Activated gamma-delta T cell (primary cell): ENCODE measurements at places on chromosomes 6 and 20.

GRCh38 chr6:148704400-148705246 lies 42.2 kb upstream of the UST start:
- no peak for DNase-seq

DNA sequence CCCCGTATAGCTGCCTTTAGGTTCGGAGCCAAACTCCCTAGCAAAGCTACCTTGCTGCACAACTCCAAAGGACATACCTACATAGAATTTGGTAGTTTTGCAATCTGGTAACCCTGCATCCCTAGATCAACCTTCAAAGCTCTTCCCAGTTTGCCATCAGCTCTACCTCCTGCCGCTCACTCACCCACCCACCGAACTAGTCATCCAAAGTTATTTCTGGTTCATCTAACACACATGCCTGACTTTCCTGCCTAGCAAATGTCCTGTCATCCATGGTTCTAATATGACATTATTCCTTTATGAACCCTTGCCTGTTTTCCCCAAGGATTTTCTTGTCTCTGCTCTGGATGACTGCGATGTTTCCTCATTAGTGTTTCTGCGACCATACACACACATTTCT lies 21.6 kb downstream of the SPAG4 start:
- DNase-seq, result no peak

- no peak for DNase-seq
Observed at GRCh38 chr20:48416002-48416401, 411.8 kb downstream of the PREX1 start.

DNA sequence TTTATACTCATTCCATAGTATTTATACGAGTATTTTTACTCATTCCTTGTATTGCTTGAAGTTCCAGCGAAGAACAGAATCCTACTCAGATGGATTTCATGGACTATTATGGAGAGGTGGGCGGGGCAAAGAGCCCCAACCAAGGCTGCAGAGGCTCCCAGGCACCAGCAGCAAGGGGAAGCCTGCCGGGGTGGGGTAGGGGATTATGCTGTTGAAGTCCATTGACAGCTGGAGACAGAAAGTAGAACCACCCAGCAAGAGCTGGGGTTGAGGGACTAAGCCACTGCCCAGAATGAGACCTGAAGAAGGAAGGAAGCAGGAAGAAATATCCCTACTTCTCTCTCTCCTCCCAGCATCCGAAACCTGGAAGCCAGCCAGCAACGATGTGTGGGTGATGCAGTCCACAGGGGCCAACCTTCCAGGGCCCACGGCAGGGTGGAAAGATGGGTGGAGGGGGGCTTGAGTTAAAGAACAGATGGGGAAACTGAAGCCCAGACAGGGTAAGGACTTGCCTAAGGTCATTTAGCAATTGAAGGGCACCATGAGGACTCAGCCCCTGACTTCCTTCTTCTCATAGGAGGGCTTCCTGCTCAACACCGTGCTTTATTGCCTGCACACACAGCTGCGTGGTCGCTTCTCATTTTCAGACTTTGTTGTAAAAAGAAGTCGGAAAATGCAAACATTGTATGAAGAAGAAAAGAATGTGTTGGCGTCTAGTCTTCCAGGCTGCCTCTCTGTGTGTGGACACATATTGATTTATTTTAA lies 18.3 kb upstream of the GTSF1L start:
- no peak for DNase-seq

DNA sequence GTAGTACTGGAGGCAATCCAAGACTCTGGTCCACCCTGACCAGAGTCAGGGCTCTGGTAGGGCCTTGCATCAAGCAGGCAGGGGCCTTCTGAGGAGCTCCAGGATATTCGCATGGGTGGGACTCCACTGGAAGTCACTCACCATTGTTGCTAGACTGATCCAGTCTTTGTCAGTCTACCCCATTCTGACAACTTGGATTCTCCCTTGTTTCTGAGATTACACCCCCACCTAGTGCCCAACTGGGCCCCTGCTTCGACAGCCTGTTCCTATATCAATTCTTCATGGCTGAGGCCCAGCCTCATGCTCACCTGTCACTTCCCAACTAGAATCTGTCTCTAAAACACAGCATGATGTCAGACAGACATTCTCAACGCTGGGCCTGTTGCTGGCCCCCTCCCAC lies 5.2 kb downstream of the SLC35D3 start:
- DNase-seq, result no peak

DNA sequence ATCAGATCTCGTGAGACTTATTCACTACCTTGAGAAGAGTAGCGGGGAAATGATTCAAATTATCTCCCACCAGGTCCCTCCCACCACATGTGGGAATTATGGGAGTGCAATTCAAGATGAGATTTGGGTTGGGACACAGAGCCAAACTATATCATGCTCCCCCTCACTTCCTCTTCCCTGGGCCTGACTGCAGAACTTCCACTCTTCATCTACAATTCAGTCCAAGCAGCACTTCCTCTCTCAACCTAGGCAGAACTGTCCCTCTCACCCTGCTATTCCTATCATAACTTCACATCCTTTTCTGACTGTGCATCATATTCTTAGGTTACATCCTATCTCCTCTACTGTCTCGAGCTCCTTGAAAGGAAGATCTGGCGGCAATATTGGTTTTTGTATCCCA lies 184.0 kb upstream of the HDDC2 start:
- DNase-seq, result no peak

- DNase-seq, result no peak
Observed at GRCh38 chr6:27541212-27541932, 68.5 kb upstream of the ZNF184 start.

- no peak for DNase-seq
Observed at GRCh38 chr20:51419646-51420045, 122.9 kb downstream of the NFATC2 start.

DNA sequence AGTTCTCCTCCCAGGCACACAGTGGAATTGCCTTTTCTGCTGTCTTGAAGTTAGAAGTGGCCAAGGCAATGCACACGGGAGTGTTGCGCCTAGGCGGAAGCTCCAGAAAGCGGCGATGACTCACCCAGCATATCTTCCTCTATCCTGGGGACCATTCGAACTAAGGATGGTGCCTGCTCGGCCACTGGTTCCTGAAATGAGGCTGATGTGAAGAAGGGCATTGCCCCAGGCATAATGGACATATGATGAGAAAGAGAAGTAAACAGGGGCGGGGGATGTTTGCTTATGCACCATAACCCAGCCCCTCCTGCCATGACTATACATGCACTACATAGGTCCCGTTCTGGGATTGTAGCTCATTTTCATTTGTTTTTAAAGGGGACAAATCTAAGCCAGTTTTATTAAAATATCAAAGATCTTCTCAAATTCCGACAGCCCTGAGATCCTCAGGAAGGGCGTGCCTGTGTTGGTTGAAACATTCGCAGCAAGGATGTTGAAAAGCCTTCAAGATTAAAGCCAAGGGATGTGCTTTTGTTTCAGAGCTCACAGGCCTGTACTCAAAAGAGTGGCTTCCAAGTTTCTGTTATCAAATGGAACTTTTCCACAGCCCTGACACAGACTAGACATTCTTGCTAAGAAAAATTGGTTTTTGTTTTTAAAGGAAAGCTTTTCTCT lies 218.5 kb downstream of the LY86 start:
- DNase-seq, result no peak

DNA sequence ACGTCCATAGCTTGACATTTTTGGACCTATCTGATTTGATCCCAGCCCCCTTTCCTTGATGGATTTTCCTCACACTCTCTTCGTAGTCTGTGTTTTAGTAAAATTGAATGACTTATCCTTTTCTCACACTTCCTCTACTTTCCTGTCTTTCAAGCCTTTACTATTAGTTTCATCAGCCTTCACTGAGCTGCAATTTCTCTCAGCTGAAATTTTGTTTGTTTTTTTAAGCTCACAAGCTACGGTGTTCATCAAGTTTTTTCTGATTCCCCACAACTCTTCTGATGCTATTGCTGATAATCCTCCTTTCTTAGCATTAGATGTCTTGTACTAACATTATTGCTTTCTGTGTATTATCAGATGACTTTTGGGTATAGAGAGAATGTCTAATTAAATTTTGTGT lies 263.7 kb downstream of the TBX18 start:
- DNase-seq, result no peak

DNA sequence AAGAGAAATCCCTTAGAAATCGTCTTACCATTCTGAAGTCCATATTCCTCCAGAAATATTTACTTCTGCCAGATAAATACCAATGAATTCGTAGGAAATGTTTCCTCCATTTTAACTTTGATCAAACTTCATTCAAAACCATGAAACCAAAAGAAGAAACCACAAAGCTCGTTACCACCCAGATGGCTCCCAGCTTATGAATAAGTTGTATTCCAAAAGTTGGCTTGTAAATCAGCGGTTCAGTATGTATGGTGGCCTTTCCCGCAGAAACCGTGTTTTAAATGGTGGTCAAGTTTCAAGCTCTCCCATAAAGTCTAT lies 73.6 kb upstream of the RIPOR2 start:
- DNase-seq, result no peak

DNA sequence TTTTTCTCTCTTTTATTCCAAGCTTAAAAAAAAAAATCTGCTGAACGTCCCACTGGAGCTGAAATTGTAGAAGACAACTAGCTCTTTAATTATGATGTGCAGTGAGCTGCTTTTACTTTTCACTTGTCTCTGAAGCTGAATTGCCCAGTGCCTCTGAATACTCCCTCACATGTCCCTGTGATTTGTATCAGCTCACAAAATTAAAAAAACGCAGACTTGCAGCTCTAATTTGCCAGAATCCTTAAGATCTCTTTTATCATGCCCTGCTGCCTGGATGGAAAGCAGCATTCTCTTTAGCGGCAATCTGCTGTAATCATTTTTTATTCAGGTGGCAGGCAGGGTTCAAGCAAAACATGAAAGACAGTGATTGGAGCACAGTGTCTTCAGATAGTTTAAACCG lies 443.8 kb upstream of the SPTLC3 start:
- DNase-seq, result no peak

DNA sequence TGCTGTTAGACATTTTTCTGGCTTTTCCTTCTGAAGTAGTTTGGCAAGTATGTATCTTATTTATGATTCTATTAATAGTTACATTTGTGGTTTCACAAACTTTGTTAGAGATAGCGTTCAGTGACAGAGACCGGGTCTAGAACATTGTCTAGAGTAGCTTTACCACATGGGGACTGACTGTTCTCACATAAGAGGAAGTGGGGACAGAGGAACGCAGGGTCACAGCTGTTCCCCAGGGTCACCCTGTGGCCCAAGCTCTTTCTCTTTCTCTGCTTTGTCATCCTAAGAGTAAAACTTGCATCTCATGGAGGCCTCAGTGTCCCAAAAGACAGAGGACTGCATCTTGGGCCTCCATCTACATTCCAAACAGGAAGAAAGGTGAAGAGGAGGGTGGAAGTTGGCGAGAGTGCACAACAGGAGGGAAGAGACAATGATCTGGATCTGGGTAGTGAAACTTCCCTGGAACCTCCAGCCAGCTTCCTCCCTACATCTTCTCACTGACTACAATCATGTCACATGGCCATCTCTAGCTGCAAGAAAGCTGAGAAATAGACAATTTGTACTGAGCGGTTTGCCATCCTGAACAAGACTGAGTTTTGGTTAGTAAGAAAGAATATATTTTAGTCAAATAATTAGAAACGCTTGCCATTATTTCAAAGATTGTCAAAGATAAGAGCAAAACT lies 645.8 kb upstream of the ARID1B start:
- DNase-seq, result no peak

DNA sequence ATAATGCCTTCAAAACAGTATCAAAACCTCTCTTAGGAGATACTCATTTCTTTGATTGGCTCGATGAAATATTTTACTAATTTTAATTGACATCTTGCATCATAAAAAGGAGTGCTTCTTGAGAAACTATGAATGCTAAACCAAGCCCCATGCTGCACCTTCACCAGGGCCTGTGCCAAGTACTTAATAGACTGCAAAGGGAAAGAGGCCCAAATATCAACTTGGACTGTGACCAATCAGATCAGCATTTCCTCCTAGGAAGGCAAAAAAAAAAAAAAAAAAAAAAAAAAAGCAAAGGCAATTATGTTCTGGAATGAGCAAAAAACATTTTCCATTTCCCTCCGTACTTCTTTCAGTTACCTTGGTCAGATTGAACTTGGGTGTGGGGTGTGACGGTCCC lies 253.0 kb upstream of the SOX4 start:
- DNase-seq, result no peak

DNA sequence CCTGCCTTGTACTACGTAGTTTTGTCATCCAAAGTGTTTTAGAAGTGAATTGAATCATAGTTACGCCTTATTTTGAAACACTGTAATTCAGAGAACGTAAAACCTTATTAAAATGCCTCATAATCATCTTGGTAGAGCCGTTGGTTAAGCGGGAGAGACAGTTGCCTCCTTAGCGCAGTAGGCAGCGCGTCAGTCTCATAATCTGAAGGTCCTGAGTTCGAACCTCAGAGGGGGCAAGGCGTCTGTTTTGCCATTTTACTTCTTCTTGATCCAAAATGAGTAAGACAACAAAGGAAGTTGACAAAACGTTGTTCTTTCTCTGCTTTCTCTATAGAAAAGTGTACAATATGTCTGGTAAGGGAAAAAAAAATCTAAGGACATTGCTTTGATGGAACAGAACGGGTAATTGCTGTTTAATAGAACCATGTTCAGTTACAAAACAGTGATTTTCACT lies 20.7 kb upstream of the TRIM27 start:
- DNase-seq, result no peak

- no peak for DNase-seq
Observed at GRCh38 chr6:63864671-63865318, 229.2 kb downstream of the PHF3 start.

DNA sequence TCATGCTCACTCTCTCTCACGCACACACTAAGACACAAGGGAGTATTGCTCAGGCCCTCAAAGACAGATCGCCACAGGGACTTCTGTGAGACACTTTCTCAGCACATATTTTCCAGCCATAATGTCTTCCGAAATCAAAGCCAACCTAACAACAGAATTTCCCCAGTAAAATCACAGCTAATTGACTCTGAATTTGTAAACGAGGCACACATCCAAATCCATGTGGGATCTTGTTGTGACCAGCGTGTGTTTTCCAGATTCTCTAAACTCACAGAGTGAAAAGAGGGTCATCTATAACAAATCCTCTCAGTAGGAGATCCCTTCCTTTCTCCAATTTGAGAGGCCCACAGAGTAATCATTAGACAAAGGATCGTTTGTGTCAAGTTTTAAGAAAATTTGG lies 280.4 kb downstream of the PACRG start:
- DNase-seq, result no peak

DNA sequence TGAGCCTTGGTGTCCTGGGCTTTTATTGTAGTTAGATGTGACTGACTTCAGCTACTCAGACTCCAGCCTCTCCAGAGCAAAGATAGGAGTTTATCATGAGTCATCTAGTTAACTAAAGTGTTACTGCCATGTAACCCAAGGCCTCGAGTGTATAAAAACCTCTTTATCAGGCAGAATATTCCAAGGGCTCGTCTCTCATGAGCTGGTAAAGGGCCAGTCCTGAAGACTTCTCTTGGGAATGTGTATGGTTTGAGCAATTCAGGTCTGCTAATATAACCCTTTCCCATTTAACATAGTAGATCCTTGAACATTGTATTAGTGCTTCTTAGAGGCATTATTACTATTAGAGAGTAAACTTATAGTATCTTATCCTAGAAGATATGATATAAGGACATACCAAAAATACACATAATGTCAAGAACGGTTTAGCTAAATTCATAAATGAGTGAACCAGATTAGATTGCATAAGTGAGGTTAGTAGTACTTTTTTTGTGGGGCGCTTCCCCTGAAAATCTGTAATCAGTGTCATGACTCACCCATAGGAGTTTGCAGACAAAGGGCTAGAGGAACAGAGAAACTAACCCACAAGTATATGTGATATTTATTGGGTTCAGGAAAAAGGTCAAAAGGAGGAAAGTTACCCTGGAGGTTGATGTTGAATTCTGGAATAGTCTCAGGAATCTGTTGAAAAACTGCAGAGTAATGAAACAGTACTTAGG lies 16.0 kb downstream of the DSE start:
- no peak for DNase-seq
